ENCODE measurements at places on chromosomes 6 and 20.

DNA sequence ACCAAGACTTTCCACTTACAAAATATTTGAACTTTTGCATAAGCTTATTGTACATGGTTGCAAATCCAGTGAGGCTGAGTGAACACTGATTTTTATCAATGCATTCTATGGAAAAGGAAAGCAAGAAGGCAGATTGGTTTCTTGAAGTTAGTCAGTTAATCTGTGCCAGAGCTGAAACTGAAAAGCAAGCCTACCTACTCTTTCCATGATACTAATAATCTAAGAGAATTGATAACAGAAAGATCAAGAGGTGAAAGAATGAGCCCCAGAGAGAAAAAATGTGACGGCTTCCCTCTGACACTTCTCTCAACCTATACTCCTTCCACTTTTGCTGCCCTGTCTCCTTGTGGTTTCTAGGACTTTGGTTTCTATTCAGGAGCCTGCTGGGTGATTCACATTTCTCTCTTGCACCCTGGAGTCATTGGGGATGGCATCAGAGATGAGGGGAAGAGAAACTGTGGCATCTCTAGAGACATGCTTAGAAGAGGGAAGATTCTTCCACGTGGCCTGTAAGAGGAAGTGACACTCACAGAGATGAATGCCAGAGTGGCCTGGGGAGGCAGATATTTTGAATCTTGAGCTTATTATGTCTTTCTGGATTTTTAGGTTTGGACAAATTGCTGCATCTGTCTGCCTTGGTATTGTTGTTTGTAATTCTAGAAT lies 158.6 kb upstream of the RIMS1 start:
- no peak for DNase-seq

DNA sequence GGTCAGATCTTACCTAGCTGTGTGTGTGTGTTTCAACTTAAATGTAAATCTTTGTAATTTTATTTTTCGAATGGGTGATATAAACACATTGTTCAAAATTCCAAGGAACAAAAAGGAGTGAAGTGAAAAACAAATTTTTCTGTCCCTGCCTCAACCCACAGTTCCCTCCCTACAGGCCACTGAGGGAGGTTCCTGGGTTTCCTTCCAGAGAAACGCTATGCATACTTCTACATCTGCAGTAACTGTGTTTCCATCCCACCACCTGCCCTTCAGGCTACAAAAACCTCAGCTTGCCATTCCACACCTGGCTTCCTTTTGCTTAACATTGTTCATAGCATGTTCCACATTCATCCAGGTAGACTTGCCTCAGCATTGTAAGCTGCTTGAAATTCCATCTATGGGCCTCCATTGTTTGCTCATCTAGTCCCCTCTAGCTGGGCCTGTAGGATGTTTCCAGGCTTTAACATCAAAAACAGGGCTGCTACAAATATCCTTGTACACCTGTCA lies 12.0 kb downstream of the ANGPT4 start:
- no peak for DNase-seq

- DNase-seq, result no peak
Observed at GRCh38 chr20:9353916-9354276, 160.5 kb upstream of the LAMP5 start.

GRCh38 chr20:38108986-38109541 lies 56.0 kb downstream of the TGM2 start:
- DNase-seq, result peak; percentile 46

DNA sequence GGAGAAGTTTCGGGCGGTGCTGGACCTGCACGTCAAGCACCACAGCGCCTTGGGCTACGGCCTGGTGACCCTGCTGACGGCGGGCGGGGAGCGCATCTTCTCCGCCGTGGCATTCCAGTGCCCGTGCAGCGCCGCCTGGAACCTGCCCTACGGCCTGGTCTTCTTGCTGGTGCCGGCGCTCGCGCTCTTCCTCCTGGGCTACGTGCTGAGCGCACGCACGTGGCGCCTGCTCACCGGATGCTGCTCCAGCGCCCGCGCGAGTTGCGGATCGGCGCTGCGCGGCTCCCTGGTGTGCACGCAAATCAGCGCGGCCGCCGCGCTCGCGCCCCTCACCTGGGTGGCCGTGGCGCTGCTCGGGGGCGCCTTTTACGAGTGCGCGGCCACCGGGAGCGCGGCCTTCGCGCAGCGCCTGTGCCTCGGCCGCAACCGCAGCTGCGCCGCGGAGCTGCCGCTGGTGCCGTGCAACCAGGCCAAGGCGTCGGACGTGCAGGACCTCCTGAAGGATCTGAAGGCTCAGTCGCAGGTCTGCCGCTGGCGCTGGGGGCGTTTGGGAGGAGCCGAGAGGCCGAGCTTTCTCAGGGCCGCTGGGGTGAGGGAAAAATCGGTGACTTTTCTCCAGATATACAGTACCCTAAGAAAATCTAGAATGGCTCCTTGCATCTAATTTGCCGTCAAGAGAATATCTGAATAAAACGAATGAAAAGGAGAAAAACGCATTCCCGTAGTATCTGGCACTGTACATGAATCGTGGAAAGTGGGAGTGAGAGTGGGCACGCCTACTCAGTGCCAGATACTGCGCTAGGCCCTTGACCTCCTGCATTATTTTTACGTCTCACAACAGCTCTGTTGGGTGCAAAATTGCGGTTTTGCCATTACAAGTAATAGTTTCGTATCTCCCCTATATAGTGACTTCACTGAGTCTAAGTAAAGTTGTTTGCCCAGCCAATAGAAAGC lies 1.0 kb downstream of the CALHM6 start:
- no peak for DNase-seq

DNA sequence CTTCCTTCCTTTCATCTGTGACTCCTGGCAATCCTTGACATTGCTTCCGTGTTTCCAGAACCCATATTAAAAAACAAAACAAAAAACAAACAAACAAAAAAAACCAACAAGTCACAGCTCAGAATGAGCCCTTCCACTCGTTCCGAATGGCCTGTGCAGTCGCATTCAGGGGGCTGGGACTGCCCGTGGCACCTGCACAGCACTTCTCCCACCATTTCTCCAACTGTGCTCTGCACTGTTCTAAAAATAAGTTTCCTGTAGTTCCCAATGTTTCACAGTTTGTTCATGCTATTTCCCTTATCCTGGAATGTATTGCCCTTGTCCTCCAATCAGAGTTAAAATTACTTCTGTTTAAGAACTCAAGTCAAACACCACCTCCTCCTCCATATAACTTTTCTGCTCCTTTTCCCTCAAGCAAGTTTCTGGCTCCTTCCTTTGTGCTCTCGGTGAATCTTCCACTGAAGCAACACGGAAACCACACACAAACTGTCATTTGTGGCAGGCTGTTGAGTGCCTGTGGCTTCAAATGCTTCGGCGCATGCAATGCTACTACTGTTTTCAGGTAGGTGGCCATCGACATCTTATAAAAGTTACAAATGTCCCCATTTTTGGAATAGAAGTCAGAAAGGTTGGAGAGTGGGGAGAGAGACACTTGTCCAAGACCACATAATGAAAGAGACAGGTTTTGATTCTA lies 57.7 kb downstream of the PDE10A start:
- DNase-seq, result no peak

GRCh38 chr20:42097741-42098140 lies 479.6 kb upstream of the CHD6 start:
- no peak for DNase-seq

- no peak for DNase-seq
Observed at GRCh38 chr20:42887281-42887680, 302.4 kb downstream of the PTPRT start.

GRCh38 chr20:38499366-38499765 lies 26.7 kb downstream of the RALGAPB start:
- DNase-seq, result no peak

DNA sequence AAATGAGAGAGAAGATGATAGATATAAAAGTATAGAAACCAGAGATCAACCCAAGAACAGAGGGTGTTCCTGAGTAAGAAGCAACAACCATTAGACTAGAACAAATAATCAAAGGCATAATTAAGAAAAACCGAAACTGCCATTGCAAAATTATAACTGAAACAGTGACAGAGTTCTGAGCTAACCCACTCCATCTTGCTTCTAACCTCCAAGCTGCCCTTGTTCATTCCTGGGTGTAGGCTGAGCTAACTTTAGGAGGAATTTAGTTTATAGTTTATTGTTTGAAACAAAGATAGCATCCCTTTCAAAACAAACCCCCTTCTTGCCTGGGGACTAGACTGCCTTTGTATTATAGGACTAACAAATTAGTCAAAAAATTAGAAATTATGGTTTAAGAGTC lies 56.1 kb upstream of the PRND start:
- no peak for DNase-seq

- no peak for DNase-seq
Observed at GRCh38 chr6:56572788-56573471, 69.8 kb downstream of the DST start.

DNA sequence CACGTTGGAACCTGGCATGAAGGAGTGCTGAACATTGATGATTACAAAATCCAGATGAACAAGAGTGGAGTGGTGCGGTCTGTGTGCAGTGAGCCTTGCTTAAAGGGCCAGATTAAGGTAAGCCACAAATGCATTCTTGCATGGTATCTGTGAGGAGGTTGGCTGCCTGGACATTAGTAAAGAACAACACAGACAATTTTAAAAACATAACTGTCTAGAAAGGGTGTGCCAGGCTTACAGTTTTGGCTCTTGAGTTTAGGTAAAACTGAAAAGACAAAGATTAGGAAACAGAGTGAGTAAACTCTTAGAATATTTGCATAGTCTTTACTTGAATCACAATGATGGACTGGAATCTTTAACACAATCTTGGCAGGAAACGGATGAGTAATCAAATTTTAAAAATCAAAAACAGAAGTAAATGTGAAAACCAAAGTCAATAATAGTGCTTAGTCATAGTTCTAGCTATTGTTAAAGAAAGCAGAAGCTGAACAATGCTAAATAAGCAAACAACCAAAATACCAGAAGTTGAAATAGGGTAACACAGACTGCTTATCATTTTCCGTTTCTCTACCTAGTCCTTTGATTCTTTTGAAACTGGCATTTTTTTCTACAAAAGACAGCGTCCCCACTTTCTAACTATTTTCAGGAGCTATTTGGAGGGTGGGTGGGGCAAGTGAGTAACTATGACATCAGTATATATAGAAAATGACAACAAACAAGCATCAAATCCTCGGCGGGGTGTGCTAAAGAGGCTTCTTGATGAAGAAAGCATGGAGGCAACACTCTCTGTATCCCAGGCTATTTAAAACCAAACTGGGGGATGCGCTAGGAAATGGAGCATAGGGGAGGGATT lies 185.8 kb upstream of the RAB32 start:
- DNase-seq, result peak; percentile 78

DNA sequence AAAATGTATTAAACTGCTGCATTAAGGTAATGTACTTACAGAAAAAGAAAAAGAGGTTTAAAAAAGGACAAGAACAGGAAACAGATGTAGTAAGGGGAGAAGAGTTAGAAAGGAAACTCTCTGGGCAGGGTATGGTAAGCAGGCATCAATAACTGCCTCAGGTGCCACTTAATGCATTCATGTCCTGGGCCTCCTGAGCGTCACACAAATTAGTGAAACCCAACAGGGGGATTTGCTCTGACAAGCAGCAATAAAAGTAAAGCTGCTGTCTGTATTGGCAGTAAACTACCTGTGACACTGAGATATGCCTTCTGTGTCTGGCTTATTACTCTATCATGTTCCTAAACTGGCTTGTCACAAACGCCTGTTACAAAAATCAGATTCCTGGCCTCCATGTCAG lies 1.5 kb upstream of the EFHC1 start:
- DNase-seq, result no peak

GRCh38 chr6:3956054-3956453 lies 106.9 kb downstream of the FAM50B start:
- DNase-seq, result no peak

DNA sequence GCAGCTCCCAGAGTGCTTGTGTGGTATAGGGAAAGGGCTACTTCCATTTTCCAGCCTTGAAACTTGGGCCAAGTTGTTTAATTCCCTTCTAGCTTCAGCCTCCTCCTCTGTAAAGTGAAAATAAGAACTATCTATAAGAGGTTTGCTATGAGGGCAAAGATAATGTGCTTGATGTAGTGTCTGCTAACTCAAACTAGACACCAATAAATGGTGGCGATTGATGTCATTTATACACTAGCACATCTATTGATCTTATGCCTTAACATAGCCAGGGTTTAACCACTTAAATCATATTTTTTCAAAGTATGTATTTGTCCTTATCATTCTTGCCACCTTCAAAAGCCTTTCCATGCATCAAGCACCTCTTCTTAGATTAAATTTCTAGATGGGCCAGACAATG lies 55.2 kb downstream of the NEDD9 start:
- no peak for DNase-seq

- no peak for DNase-seq
Observed at GRCh38 chr6:27872642-27873020, 39.6 kb downstream of the OR2B2 start.

- peak; percentile 100 for DNase-seq
Observed at GRCh38 chr6:90369024-90369519, 72.4 kb upstream of the BACH2 start.

GRCh38 chr6:43070028-43070632 lies 6.0 kb upstream of the PTK7 start:
- DNase-seq, result no peak

DNA sequence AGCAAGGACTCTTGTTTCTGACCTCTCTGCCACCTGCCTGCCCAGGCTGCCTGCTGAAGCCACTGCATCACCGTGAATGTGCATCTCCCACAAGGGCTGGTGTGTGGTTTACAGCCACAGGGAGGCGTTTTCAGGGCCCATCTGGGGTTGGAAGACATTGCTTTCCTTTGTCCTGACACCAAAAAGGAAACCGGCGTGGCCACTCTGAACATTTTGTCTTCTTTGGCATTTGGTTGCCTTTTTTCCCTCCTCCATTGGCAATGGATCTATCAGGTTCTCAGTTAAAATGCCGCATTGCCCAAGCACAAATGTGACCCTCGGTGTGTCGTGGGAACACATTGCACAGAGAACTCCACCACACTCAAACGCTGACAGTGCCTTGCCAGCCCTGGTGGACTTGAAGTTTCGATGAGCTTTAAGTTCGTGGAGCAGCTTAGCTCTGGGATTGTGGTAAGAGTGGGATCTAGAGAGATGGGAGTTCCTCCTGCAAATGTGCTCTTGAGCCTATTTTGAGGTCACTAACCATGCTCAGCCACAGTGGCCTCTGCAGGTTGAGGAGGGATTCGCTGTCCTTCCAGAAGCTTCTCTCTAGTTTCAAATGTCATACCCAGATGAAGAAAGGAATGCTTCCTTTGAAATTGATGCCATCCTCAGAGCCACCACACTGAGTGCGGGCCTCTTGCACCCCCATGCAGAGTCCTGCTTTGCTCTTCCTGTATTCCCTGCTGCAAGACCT lies 14.8 kb upstream of the PCK1 start:
- no peak for DNase-seq

GRCh38 chr6:106782536-106783285 lies 153.3 kb downstream of the QRSL1 start:
- no peak for DNase-seq

- DNase-seq, result no peak
Observed at GRCh38 chr6:19440531-19440930, 396.6 kb upstream of the ID4 start.

GRCh38 chr6:143549221-143549948 lies 37.9 kb upstream of the FUCA2 start:
- DNase-seq, result no peak

DNA sequence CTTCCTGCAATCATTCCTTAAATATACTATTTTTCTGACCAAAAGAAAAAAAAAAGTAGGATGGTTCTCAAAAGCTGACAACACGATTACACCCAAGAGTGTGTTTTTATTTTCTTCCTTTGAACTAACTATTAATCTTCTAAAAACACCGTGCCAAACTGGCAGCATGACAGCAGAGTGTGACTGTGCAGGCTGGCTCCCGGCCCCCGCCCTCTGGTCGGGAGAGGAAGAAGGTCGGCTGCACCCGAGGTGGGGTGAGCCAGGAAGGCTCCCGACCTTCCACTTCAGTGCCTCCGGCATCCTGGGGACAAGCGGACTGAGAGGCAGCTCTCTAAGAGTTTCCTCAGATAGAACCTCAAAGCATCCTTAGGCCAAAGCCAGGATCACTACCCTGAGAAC lies 29.2 kb downstream of the SLC22A23 start:
- DNase-seq, result no peak
